ENCODE measurements at places on chromosomes 13 and 19.

DNA sequence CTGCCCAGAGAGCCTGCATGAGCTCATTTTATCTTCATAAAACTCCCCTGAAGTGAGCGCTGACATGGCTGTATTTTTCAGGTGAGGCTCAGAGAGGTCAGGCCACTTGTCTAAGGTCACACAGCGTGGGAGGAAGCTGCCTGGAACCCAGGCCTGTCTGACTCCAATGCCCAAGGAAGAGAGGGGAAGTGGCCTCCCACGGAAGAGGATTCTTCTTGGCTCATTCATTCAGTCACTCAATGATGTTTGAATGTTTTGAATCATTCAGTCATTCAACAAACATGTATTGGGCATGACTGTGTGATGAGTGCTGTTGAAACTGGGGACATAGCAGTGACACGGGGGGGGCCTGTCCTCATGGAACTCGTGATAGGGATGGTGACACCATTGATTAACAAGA is 12.0 kb downstream of the ACTL9 start:
- no peak for DNase-seq

- no peak for DNase-seq
Measured at GRCh38 chr13:40215747-40216146, 450.7 kb downstream of the FOXO1 start.

DNA sequence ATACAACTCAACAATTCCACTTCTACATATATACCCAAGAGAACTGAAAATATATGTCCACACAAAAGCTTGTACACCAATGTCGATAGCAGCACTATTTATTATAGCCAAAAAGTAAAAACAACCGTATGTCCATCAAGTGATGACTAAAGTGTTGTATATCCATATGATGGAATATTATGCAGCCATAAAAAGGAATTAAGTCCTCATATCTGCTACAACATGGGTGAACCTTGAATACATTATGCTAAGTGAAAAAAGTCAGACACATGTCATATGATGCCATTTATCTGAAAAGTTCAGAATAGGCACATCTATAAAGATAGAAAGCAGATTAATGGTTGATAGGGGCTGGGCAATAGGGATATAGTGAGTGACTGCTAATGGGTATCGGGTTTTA is 204.5 kb downstream of the KCNRG start:
- DNase-seq: no peak

DNA sequence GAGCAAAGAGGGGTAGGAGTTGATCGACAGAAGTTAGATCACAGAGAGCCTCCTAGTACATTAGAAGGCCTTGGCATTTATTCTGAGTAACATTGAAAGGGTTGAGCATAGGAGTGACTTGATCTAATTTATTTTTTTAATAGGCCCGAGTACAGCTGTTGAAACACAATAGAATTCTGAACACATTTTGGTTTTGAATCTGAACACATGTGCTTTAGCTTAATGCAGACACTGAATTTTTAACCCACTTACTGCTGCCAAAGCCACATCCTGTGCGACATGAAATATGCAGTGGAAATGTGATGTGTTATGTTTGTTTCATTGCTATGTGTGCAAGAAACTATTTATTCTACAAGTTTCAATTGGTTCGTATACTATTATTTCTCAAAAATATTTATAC is 1505.9 kb downstream of the PCDH9 start:
- DNase-seq: no peak

DNA sequence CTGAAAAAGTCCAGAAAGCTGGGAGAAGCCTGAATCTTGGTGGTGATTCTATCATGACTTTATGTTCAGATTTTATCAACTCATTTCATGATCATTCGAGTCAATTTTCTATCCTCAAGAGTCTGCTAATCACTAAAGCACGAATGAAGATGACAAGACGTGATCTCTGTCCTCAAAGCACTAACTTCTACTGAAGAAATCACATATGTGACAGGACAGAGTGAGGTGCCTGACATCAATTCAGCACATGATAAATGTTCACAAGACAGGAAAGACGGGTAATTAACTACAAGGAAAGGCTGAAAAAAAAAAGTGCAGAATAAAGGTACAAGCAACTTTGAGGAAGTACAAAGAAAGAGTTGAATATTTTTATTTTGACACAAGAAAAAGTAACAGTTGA is 487.1 kb downstream of the EFNB2 start:
- DNase-seq: no peak

GRCh38 chr13:64930636-64931035 is 2299.5 kb downstream of the PCDH9 start:
- DNase-seq: no peak

- no peak for DNase-seq
Measured at GRCh38 chr19:49333811-49334288, 1.4 kb upstream of the CD37 start.

DNA sequence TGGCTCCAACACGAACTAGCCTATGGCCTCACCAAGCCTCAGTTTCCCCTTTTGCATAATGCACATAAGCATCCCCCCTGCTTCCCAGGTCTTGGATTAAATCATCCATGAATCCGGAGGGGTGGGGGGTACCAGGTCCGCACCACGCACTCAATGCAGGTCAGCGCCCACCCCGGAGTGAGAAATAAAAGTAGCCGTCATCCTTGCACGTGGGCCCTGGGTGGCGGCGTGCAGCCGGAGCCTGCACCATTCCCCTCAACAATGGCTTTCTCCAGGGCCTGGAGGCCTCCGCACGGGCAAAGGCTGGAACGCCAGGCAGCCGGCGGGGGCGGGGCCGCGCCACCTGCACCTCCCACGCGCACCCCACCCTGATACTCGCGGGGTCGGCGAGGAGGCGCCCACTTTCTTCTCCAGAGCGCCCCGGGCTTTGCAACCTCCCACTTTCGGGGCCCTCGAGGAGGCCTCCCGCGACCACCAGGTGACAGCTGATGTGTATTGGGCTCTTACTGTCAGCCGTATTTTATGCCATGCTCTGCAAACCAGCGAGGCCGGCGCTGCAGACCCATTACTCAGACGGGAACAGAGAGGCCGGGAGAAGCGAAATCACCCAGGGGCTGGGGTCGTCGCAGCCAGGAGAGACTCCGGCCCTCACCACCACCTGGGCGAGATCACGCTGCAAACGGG is 767 bp upstream of the GADD45B start:
- no peak for DNase-seq

GRCh38 chr19:30123119-30123518 is 181.1 kb downstream of the URI1 start:
- no peak for DNase-seq

GRCh38 chr13:80336776-80337287 is 4.1 kb downstream of the SPRY2 start:
- DNase-seq: no peak

GRCh38 chr19:46176116-46176860 is 28.2 kb downstream of the IGFL2 start:
- DNase-seq: no peak

- no peak for DNase-seq
Measured at GRCh38 chr13:25908366-25908765, 143.4 kb downstream of the SHISA2 start.

DNA sequence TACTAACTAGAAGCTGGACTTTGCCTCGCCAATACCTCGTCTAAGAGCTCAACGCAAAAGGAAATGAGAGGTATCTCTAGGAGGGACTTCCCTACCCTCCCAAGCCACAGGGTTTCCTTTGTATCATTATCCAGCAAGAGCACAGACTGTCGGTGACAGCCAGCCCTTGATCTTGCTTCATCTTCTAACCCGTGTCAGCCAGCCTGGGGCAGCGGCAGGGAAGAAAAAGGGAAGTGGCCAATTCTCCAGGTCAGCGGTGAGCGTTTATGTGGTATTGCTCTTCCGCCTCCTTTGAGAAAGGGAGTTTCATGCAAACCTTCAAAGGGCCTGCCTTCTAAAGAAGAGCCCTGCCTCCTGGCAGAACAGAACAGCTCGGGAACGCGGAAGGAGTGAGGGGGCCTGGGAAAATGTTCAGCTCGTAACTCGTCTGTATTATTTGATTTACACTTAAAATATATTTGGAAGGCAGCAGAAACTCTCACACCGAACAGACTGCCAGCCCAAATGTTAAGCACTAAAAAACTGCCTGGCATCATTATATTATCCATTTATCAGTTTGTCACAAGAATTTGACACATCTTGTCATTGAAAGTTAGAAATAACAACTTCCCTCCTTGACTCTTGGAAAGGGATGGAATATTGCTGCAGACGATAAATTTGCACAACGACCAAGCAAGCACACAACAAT is 41.8 kb downstream of the EFNB2 start:
- DNase-seq: no peak

GRCh38 chr13:113769106-113769505 is 10.1 kb downstream of the TMEM255B start:
- no peak for DNase-seq

DNA sequence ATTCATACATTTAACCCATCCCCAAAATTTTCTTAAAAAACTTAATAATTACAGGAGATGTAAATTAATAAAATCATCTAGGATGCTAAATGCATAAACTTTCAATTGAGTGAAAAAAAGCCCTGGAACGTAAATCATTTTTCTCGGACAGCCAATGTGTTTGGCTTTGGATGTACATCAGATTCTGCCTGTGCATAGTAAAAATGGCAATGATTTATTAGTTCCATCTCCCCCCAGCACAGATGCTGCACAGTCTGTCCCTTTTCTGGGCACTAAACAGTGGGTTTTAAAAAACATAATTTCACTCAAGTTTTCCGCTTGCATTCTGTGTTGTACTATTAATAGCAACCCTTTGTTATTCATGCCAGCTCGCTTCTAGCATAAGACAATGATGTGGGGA is 147.7 kb downstream of the TM9SF2 start:
- DNase-seq: no peak

DNA sequence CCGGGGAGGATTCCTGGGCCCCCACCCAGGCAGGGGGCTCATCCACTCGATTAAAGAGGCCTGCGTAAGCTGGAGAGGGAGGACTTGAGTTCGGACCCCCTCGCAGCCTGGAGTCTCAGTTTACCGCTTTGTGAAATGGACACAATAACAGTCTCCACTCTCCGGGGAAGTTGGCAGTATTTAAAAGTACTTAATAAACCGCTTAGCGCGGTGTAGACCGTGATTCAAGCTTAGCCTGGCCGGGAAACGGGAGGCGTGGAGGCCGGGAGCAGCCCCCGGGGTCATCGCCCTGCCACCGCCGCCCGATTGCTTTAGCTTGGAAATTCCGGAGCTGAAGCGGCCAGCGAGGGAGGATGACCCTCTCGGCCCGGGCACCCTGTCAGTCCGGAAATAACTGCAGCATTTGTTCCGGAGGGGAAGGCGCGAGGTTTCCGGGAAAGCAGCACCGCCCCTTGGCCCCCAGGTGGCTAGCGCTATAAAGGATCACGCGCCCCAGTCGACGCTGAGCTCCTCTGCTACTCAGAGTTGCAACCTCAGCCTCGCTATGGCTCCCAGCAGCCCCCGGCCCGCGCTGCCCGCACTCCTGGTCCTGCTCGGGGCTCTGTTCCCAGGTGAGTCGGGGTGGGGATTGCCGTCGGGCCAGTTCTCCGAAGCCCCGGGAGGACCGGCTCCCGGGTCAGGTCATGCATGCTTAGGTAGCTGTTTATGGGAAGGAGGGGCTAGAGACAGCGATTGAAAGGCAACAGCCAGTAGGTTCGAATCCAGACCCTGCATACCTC is at the start of gene ICAM1:
Gene ICAM1, plus strand, starts transcription at position 505 of the 779 bp plus-strand sequence. Its CDS starts 40 bp downstream, at position 545.
- DNase-seq: no peak

GRCh38 chr19:45113628-45114027 is 20.6 kb downstream of the PPP1R37 start:
- DNase-seq: no peak

DNA sequence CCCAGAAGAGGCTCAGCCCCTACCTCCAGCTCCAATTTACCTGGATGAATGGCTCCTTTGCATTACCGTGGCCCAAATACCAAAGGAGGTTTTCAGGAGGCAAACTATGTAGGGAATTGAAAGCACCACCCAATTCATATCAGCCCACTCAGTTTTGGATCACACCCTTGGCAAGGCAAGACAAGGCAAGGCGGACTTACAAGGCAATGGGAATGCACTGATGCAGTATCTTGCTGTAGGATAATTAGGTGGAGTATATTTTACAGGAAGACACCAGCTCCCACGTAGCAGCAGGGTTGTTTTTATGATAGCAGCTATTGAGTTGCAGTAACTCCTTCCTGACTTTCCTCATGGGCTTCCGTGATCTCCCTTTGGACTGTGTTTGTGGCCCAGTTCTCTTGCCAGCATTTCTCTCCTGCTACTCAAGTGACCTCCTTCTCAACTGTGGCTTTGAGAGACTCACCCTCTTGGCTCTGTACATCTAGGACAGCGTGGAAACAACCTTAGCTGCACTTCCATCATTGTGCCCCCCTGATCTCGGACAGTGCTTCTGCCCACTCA is 935.9 kb downstream of the EFNB2 start:
- no peak for DNase-seq
